ENCODE measurements at places on chromosomes 7 and 10.

GRCh38 chr10:93333278-93333978 is 148.7 kb downstream of the MYOF start:
- no peak overlapping the region for H3K27ac ChIP-seq
- H3K4me1 ChIP-seq = no peaks in the 10 kb centered on the region
- peaks cover 85% of the 10 kb centered on the region for H3K36me3 ChIP-seq
- H3K4me3 ChIP-seq = no peak overlapping the region
- H3K27me3 ChIP-seq = no peaks in the 10 kb centered on the region

GRCh38 chr10:113547426-113547825 is 5.4 kb upstream of the HABP2 start:
- DNase-seq = no peak
- H3K4me3 ChIP-seq = no peak overlapping the region
- no peaks in the 10 kb centered on the region for H3K4me1 ChIP-seq
- no peaks in the 10 kb centered on the region for H3K27me3 ChIP-seq
- H3K36me3 ChIP-seq = no peaks in the 10 kb centered on the region

DNA sequence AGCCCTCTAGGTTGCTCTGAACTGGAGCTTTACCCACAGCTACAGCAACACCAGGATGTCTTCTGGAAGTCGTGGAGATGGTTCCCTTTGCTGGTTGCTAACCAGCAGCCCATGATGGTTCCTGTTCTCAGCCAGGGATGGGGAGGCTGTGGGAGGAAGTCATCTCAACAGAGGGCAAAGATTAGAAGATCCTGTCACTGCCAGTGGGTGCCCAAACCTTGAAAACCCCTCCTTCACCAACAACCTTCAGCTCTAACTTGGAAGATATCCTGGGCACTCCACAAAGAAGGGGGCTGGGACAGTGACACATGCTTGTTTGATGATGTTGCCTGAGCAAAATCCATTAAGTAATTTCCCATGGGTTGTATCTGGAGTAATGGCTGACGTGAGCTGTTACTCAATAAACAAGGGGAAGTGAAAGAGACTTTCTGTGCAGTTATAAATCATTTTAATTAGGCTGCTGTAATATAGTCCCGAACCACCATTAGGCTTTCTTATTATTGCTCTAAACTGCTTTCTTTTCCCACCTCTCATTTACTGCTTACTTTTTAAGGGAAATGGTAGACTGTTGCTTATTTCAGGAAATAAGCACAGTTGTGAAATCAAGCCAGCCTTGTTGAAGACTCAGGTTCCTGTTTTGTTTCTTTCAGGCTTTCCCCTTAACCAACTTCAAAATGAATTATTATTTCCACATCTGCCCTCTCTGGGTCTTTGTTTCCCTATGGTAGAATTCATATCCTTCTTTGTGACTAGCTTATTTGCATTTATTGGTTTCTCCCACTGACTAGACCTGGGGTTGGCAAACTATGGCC is 124.8 kb downstream of the PPP1R17 start:
- H3K27ac ChIP-seq = no peak overlapping the region
- no peak for DNase-seq
- H3K4me3 ChIP-seq = no peak overlapping the region
- no peaks in the 10 kb centered on the region for H3K36me3 ChIP-seq
- no peaks in the 10 kb centered on the region for H3K27me3 ChIP-seq

- H3K4me1 ChIP-seq = no peaks in the 10 kb centered on the region
- no peak for DNase-seq
- H3K4me3 ChIP-seq = no peak overlapping the region
These were observed 6.0 kb downstream of the ASB4 start for GRCh38 chr7:95491634-95492314.

DNA sequence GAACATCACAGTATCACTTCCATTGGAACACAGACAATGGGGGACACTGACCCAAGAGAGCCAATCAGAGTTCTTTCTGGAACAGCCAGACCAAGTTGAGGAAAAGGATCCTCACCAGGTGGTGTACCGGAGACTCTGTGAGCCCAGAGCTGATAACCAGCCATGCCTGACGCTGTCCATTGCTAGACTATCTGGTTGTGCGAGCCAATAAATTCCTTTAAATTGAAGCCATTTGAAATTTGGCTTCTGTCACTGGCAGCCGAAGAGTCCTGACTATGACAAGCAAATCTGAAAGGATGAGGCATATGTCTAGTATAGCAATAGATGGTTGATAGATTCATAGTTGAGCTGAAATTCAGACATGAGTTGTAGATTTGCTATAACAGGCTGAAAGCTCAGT is 3.1 kb upstream of the LHPP start:
- no peak overlapping the region for H3K27ac ChIP-seq
- H3K27me3 ChIP-seq = no peaks in the 10 kb centered on the region
- DNase-seq = no peak
- no peak overlapping the region for H3K4me3 ChIP-seq
- no peaks in the 10 kb centered on the region for H3K4me1 ChIP-seq

- H3K27me3 ChIP-seq = no peaks in the 10 kb centered on the region
- DNase-seq = no peak
- no peak overlapping the region for H3K27ac ChIP-seq
- H3K36me3 ChIP-seq = no peaks in the 10 kb centered on the region
These were observed 7.4 kb upstream of the RAMP3 start for GRCh38 chr7:45150199-45150598.

GRCh38 chr7:115672024-115672423 is 358.5 kb downstream of the TFEC start:
- DNase-seq = no peak
- no peak overlapping the region for H3K27ac ChIP-seq
- H3K27me3 ChIP-seq = no peaks in the 10 kb centered on the region
- H3K4me1 ChIP-seq = no peaks in the 10 kb centered on the region
- no peaks in the 10 kb centered on the region for H3K36me3 ChIP-seq

DNA sequence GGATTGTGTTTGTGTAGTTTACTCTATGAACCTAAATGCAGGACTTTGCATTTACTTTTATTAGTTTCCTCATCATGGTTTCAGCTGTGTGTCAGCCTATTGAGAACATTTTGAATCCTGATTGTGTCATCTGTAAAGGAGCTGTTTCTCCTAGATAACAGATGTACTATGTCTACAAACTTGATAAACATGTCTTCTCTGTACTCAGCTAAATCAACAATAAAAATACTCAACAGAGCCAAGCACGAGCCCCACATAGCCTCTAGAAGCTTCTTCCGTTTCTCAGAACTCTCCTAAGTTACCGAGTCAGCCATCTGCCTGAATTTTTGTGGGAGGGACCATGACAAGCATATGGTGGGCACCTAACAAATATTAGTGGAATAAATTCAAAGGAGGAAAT is 234.7 kb downstream of the SKAP2 start:
- no peaks in the 10 kb centered on the region for H3K36me3 ChIP-seq
- H3K27me3 ChIP-seq = no peaks in the 10 kb centered on the region
- H3K4me3 ChIP-seq = no peak overlapping the region
- no peaks in the 10 kb centered on the region for H3K4me1 ChIP-seq
- no peak for DNase-seq

GRCh38 chr7:111159426-111159825 is 68.5 kb downstream of the LRRN3 start:
- H3K27ac ChIP-seq = peak overlapping the region; percentile 55
- no peak overlapping the region for H3K4me3 ChIP-seq
- peaks cover 5% of the 10 kb centered on the region for H3K4me1 ChIP-seq

GRCh38 chr10:78744491-78745090 is 324.2 kb upstream of the ZMIZ1 start:
- no peaks in the 10 kb centered on the region for H3K36me3 ChIP-seq
- no peaks in the 10 kb centered on the region for H3K27me3 ChIP-seq
- no peak overlapping the region for H3K4me3 ChIP-seq

GRCh38 chr10:1762076-1762475 is 24.8 kb upstream of the ADARB2 start:
- no peaks in the 10 kb centered on the region for H3K36me3 ChIP-seq
- no peaks in the 10 kb centered on the region for H3K27me3 ChIP-seq
- H3K4me1 ChIP-seq = no peaks in the 10 kb centered on the region
- no peak overlapping the region for H3K4me3 ChIP-seq
- no peak overlapping the region for H3K27ac ChIP-seq

DNA sequence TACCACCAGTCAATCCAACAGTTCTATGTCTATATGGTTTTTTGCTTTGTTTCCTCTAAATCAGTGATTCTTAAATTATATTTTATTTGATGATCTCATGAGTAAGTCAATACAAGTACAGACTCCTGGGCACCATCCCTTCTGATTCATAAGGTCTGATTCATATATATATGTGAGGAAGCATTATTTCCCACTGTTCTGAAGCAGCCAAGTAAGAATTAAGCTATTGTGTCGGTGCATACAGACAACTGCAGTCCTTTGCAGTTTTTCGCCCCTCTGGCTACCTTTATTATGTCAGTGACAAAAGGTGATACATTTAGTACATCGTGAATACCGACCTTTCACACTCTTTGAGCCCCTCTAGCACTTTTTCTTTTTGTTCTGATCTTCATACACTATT is 1079.6 kb upstream of the C7orf33 start:
- H3K4me1 ChIP-seq = no peaks in the 10 kb centered on the region
- no peaks in the 10 kb centered on the region for H3K36me3 ChIP-seq
- H3K4me3 ChIP-seq = no peak overlapping the region
- H3K27ac ChIP-seq = no peak overlapping the region
- no peaks in the 10 kb centered on the region for H3K27me3 ChIP-seq

DNA sequence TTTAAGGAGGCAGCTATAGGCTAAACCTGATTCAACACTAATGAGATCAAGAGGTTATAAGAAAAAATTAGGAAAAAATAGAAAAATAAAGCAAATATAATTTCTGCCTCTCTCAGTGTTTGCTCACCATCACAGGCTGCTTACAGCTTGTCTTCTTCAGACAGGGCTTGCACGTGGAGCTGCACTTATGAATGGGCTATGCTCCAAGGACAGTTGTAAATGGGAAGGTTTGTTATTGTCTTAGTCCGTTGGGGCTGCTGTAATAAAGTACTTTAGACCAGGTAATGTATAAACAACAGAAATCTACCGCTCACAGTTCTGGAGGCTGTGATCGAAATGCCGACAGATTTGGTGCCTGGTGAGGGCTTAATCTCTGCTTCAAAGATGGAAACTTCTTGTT is 219.8 kb downstream of the NEBL start:
- no peaks in the 10 kb centered on the region for H3K4me1 ChIP-seq
- no peak overlapping the region for H3K27ac ChIP-seq
- H3K27me3 ChIP-seq = no peaks in the 10 kb centered on the region
- H3K36me3 ChIP-seq = no peaks in the 10 kb centered on the region
- DNase-seq = no peak

DNA sequence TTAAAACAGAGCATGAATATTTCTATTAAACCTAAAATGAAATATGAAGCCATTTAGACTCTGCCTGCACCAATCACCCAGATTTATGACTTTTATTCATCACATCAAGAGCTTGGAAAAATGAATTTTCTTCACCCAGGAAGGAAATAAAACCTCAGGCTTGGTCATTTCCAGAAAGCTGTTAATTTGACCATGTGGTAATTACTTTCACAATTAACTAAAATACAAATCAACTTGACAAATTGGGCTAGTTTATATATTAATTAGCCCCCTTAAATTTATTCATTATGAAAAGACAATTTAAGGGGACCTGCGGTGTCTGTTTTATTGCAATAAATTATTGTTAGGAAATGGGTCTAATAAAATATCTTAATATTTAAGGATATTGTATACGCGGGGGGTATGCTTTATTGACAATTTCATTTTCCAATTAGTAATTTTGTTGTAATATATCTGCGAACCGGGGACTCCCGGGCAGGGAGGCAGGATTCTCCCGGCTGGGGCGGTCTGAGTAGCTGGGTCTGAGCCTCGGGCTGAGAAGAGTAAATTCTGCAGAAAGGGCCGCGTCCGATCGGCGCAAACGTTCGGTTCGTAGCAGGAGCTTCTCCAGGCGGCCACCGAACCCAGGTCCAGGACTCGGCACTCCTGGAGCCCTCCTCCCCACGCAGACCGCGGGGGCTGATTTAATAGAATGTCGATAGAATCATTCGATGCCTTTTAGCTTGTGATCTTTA is 9.4 kb upstream of the MNX1 start:
- DNase-seq = no peak
- H3K4me1 ChIP-seq = peaks cover 20% of the 10 kb centered on the region
- H3K27me3 ChIP-seq = peaks cover 11% of the 10 kb centered on the region
- no peaks in the 10 kb centered on the region for H3K36me3 ChIP-seq
- no peak overlapping the region for H3K4me3 ChIP-seq

DNA sequence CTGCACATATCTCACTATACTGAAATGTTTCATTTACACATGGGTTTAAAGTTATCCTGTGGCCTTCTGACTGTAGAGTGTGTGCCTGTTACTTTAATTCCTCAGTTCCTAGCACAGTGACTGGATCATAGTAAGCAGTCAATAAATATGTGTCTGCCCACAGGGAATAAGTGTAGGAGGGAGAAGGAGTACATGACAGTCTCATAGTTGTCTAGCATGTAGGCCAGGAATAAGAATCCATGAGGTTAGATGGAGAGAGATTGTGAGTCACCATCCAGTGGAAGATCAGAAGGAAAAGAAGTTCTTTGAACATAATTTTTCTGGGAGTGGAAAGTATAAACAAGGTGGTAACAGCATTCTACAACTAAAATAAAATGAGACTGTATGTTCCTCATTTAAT is 36.6 kb upstream of the SEMA3A start:
- peaks cover 7% of the 10 kb centered on the region for H3K4me1 ChIP-seq
- no peak overlapping the region for H3K4me3 ChIP-seq
- no peak for DNase-seq
- H3K36me3 ChIP-seq = no peaks in the 10 kb centered on the region
- H3K27ac ChIP-seq = no peak overlapping the region

DNA sequence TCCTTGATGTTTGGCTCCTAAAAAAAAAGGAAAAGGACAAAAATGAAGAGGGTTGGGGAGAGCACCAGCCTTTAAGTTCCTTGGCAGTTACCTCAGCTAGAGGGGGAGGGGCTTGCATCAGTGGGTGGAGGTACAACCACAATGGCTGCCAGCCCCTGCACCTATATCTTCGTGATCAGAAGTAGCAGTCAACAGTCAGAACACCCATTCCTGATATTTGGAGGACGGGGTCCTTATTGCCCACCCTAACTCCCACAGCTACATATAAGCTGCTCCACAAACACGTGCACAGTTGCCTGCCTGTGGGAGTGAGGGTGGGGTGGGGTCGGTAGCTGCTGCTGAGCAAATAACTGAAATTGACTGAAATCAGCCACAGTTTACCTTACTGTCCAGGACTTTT is 26.2 kb downstream of the C1GALT1 start:
- H3K27ac ChIP-seq = no peak overlapping the region
- H3K4me1 ChIP-seq = peaks cover 5% of the 10 kb centered on the region
- DNase-seq = no peak
- H3K36me3 ChIP-seq = no peaks in the 10 kb centered on the region

- H3K27ac ChIP-seq = peak overlapping the region; percentile 41
- H3K4me1 ChIP-seq = peaks cover 66% of the 10 kb centered on the region
These were observed 19.4 kb upstream of the TNS3 start for GRCh38 chr7:47601119-47601880.
